Hair follicle dermal papilla cell (primary cell): ENCODE measurements at places on chromosomes 5 and 9. TPM values are rescaled to one million over a fixed set of nuclear protein-coding genes. Genes with fewer than 3 reads are reported as not detected.

The GPR151 gene
- total RNA-seq: not detected in 2 replicates

The CFAP157 gene
- 0.16 TPM in 1 of 2 replicates, not detected in the other for total RNA-seq

The FGF18 gene
- total RNA-seq: 0.12 and 0.16 TPM in 2 replicates

The PCDHB4 gene
- 0.49 TPM in 2 replicates for total RNA-seq

The BHMT gene
- not detected in 2 replicates for total RNA-seq

The HNRNPK gene
- 420 and 450 TPM in 2 replicates for total RNA-seq

The ORM1 gene
- total RNA-seq: not detected in 2 replicates

The FGD3 gene
- 0.12 and 0.16 TPM in 2 replicates for total RNA-seq

The OGN gene
- total RNA-seq: 2.1 and 4.1 TPM in 2 replicates

The CNTLN gene
- 14.5 and 17.0 TPM in 2 replicates for total RNA-seq

The SFXN1 gene
- total RNA-seq: 79.7 and 83.4 TPM in 2 replicates

The AGXT2 gene
- not detected in 2 replicates for total RNA-seq

The KIF4B gene
- total RNA-seq: under 0.01 TPM in 1 of 2 replicates, not detected in the other

The SLC9A3 gene
- total RNA-seq: 1.2 and 1.3 TPM in 2 replicates

The DMRT2 gene
- total RNA-seq: 0.16 and 0.36 TPM in 2 replicates

The SRD5A1 gene
- total RNA-seq: 6.5 and 17.5 TPM in 2 replicates

The KLHL3 gene
- total RNA-seq: 0.65 and 0.73 TPM in 2 replicates

The GARIN3 gene
- not detected in 2 replicates for total RNA-seq

The OCLN gene
- 0.49 and 0.81 TPM in 2 replicates for total RNA-seq

The PCDHA4 gene
- total RNA-seq: 0.49 and 1.1 TPM in 2 replicates
